ENCODE measurements at places on chromosomes 3 and 15.

- no peak for DNase-seq
Measured at GRCh38 chr3:40292637-40293349, 16.7 kb upstream of the EIF1B start.

DNA sequence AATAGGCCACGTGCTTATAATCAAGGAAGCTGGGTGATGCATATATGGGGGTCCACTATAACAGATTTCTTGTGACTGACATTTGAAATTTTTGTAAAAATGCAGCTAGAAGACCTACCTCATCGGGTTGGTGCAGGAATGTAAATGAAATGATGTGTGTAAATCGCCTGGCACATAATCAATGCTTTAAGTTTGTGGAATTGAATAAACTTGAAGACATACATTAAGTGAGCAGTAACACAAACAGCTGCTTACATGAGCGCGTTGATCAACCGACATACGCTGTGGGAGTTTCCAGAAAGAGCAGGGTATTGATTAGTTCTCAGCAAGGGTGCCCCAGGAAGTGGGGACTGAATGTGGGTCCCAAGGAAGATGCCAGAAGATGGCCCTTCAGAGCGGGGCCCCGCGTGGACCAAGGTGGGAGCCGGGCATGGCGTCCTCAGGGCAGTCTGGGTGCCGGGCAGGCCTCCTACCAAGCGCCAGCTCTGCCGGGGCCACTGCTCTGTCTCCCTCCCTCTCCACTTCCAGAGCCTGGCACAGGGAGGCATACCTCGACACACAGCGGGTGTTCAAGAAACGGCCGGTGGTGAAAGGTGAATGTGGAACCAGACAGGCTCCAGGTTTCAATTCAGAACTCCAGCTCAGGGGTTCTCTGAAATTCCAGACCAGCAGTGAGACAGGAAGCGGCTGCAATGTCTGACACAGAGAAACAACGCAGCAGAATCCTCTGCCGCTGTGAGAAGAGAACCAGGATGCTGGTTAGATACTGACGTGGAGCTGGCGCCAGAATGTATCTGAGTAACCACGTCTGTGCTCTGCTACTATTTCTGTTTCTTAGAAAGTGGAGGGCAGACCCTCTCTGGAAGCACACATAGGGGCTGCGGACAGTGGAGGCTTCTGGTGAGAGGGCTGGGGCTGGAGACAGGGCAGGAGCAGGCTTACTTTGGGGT is 12.6 kb downstream of the BFSP2 start:
- no peak for DNase-seq

DNA sequence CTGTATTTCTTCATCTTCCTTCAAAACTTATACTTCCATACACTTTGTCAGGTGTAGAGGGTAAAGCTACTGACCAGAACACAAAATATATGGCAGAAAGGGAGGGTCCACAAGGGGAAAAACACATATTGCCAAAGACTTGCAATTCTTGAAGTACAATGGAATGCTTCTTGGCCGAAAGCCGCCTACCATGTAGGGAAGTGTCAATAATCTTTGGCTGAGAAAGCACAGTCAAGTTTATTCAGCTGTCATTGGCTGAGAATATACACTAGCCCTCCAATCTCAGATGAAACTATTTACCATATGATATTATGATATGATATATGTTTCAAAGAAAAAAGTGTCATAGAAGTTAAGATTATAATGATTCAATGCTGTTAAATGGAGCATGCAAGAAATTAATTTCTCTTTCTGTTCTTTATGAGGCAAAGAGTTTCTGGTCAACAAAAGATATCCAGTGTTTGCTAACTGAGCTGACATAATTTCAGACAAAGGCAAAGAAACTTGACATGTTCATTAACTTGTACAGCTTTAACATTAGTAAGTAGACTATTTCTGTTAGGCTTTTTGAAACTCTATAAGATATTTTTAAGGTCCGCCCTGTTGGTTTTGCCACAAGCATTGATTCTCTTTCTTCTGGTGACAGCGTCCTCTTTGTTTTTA is 89.0 kb upstream of the LPP start:
- no peak for DNase-seq

DNA sequence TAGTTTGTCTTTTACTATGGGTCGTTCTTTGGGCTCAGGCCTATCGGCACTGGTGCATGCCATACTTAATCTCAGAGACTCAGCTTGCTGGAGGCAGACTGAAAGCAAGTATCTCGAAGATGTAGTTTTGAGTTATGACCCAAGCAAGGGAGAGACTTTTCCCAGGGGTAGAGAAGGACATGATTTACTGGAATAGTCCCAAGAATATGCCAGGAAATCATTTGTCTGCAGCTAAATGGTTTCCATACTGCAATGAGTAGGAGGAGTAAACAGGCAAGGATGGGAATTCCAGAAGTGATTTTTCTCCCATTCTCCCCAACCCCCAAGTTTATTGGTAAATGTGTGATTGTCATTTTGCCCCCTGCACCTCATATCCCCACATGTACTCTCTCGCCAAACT is 35.4 kb upstream of the LACTB start:
- no peak for DNase-seq

GRCh38 chr15:30044377-30044776 is 38.4 kb upstream of the GOLGA8J start:
- no peak for DNase-seq
